ENCODE measurements at places on chromosomes 4 and X.

- DNase-seq, result no peak
These were observed 16.1 kb downstream of the IGSF1 start for GRCh38 chrX:131273011-131273410.

GRCh38 chrX:152929898-152930297 lies 32.0 kb downstream of the ZNF185 start:
- no peak for DNase-seq

- no peak for DNase-seq
These were observed 84.2 kb downstream of the GRIA2 start for GRCh38 chr4:157304769-157305168.

DNA sequence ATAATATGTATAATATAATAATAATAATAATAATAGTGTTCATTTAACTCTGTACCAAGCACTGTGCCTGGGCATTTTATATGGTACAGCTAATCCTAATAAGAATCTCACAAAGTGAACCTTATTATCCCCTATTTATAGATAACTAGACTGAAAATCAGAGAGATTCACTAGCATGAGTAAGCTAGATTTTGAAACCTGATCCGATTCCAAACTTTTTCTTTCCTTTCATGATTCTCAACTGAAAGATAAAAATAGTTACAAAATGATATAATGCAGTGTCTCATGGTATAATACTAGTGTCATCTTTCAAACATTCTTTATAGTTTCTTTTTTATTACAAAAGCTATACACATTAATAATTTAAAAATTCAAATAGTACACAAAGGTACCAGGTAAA lies 55.9 kb upstream of the RNF128 start:
- no peak for DNase-seq

DNA sequence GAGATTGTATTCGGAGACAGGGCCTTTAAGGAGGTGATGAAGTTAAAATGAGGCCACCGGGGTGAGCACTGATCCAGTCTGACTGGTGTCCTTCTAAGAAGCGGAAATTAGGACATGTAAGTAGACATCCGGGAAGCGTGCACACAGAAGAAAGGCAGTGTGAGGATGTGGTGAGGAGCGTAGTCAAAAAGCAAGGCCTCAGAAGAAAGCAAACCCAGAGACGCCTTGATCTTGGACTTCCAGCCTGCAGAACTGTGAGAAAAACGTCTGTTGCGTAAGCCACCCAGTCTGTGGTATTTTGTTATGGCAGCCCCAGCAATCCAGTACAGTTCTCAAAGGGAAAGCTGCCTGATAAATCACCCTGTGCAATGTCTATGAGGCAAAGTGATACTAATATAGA lies 153.5 kb downstream of the KCNIP4 start:
- DNase-seq, result no peak

DNA sequence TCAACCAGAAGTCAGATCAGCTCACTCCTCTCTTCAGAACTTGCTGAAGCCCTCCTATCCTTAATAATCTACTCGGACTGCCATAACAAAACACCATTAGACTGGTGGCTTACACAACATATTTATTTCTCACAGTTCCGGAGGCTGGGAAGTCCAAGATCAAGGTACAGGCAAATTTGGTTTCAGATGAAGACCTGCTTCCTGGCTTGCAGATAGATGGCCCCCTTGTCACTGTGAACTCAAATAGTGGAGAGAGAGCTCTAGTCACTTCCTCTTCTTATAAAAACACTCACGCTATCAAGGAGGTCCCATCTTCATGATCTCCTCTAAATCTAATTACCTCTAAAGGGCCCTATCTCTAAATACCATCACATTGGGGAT lies 125.1 kb downstream of the CAMK2D start:
- no peak for DNase-seq

GRCh38 chrX:68699960-68700746 lies 52.7 kb downstream of the STARD8 start:
- DNase-seq, result no peak

- DNase-seq, result no peak
These were observed 5.5 kb upstream of the NXF3 start for GRCh38 chrX:103098488-103098887.

Data from HEK293T (cell line).